ENCODE measurements at places on chromosomes 6 and 20.
A peak's percentile ranks its signal among the peaks of the same experiment; 100 is the strongest.

- no peak for DNase-seq
Observed at GRCh38 chr6:85676086-85676729, 33.5 kb upstream of the SYNCRIP start.

DNA sequence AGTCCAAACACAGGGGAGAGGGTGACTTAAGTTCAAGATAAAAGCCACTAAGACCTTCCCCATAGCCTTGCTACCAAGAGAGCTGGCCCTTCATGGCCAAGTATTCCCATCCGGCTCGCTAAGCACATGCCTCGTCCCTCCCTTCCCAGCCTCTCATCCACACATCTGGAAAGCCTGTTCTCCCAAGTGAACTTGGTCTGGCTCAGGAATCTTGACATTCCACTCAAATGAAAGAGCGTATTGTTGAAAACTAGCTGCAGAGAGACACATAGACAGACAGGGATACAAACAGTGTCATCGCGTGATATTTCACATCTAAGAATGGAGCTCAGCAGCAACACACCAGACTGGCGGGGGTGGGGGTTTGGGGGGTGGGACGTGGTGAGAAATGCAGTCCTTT lies 182.8 kb upstream of the FOXQ1 start:
- no peak for DNase-seq

GRCh38 chr6:14743474-14744211 lies 502.2 kb upstream of the JARID2 start:
- DNase-seq: peak; percentile 34

GRCh38 chr6:169326067-169326799 lies 72.6 kb upstream of the THBS2 start:
- no peak for DNase-seq

GRCh38 chr6:116287689-116288282 lies 8.1 kb upstream of the TSPYL1 start:
- DNase-seq: peak; percentile 2
